ENCODE measurements at places on chromosomes 7 and 10.

DNA sequence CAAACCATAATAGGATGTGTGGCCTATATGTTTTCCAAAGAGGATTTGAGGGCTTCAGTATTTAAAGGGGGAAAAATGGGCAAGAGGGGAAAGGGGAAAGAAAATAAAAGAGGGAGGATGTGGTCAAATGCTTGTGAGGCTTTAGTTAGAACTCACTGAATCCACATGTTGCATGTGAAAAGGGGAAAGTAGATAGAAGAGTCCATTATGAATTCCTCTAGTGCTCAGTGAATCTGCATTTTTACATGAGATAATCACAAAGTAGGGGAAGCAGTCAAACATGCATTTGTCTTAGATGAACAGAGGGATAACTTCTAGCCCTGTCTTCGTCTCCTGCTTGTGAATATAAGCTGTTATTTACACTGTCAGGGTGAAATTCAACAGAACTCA is 24.6 kb upstream of the AKAP9 start:
- DNase-seq: no peak

GRCh38 chr7:133859871-133860450 is 267.2 kb upstream of the LRGUK start:
- no peak for DNase-seq

GRCh38 chr7:55309040-55309991 is 55.8 kb upstream of the LANCL2 start:
- peak; percentile 89 for DNase-seq

DNA sequence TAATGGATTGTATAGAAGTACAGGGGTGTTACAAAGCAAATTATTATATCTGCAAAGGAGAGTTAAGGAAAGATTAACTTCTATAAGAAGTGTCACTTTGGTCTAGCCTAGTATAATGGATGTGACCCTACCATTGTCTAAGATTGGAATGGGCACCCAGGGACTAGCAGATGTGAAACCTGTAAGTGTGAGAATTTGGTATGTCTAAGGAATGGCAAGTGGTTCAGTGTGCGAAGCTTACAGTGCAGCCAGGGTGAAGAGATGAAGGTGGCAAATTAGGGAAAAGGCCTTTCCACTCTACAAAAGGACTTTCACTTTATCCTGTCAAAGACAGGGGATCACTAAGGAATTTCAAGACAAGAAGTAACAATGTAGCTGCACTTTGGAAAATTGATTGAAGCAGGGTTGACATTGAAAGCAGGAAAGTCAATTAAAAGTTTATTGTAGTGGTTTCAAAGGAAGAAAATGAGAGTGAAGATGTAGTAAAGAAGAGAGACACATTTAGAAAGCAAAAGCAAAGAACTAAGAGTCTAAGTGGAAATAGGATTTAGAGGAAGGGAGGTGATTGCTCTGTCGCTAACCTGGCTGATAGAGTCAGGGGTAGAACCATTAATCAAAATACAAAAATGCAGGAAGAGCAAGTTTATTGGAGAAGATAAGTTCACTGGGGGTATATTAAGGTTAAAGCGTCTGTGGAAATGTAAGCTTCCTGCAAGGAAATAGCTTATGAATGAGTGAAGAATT is 47.4 kb downstream of the KCND2 start:
- DNase-seq: no peak

GRCh38 chr10:47415520-47416304 is 31.6 kb upstream of the ZNF488 start:
- DNase-seq: no peak

DNA sequence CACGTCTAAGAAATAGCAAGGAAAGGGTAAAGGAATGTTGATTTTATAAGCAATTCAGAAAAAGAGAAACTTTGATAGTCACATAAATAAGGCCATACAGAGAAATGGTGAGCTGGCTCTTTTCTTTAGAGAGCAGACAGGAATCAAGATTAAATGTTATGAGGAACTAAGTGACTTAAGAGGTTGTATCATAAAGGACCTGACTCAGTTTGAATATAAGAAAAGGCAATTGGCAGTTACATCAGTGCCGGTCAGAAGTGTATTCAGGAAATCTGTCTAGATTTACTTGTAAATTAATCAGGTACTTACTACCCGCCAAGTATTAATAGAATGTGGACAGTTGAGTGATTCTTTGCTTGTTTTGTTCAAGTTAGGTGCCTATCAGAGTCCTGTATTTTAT is 2.1 kb downstream of the MRPL32 start:
- no peak for DNase-seq

GRCh38 chr7:115924411-115924810 is 106.2 kb downstream of the TFEC start:
- DNase-seq: no peak

DNA sequence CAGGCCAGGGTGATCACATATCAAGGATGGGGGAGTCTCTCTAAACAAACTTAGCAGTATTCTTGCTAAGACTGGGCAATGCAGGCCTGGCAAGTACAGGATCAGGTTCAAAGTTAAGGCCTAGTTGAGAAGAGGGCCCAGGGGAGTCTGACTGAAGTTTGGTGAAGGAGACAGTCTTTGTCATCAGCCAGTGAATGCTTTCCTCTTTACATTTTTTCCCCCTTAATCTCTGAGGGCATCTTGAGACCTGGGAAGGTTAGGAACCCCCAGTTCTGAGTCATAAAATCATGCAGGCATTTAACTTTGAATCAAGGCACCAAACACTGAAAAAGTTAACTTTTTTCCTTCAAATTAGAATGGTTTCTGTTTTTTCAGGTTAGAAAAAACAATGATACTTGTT is 311.5 kb downstream of the REEP3 start:
- DNase-seq: no peak

DNA sequence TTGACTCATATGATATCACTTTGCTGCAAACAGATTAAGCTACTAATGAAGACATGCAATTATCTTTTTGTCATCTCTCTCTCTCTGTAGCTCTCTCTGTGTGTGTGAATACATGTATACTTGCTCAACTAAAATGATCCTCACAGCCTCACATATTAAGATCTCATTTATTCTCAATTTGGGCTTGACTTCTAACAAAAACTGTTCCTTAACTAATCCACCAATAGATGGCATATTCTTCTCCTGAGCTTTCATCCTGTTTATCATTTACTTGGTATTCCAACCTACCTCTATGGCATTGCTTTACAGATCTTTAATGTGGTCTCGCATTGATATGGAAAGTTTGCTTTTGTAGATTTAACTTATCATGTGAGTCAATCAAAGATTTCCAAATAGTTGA is 540.4 kb downstream of the CNTNAP2 start:
- DNase-seq: no peak

DNA sequence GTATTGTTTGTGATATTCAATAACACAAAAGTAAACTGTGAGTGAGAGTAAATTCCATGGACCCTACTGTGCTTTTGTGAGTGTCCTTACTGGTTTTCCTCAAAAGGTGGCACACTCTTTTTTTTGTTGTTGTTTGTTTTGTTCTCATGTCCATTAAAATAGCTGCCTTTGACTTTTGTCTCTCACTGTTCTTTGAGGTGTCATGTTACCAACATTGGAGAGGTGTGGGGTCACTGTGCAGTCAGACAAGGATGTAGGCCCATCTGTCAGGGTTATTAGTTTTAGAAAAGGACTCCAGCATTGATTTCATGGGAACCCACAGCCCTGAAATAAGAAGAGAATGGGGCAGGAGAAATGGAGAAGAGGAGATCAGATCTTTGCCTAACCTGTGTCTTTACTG is 383.1 kb downstream of the SORCS3 start:
- no peak for DNase-seq

GRCh38 chr10:6776170-6776569 is 196.1 kb upstream of the PRKCQ start:
- no peak for DNase-seq

- no peak for DNase-seq
These were observed 34.5 kb upstream of the EBLN1 start for GRCh38 chr10:22252224-22252800.

- DNase-seq: peak; percentile 62
These were observed 140.9 kb downstream of the AUTS2 start for GRCh38 chr7:69739190-69739589.
